ENCODE measurements at places on chromosomes 13 and 19.

DNA sequence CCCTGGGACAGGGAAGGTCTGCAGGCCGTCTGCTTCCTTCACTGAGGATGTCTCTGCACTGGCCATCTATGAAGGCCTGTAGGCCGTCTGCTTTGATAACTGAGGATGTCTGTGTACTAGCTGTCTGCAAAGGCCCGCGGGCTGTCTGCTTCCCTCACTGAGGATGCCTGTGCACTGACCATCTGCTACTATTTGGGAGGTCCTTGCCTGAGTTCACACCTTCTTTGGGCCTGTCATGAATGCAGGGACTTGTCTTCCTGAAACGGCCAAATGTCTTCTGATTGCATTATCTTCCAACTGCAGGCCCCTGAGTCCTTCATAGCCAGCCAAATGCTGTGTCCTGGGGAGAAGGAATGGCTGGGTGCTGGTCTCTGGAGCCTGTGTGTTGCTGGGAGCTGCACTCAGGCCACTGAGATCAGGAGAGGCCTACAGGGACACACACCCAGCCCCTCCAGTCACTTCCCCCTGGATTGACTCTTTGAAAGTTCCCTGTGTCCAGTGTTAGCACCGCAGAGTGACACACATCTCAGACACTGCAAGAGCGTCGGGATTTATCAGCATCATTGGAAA, 72.9 kb downstream of the TEX29 start:
- no peak for DNase-seq

- no peak for DNase-seq
Measured at GRCh38 chr19:11005521-11005920, 44.7 kb downstream of the SMARCA4 start.

DNA sequence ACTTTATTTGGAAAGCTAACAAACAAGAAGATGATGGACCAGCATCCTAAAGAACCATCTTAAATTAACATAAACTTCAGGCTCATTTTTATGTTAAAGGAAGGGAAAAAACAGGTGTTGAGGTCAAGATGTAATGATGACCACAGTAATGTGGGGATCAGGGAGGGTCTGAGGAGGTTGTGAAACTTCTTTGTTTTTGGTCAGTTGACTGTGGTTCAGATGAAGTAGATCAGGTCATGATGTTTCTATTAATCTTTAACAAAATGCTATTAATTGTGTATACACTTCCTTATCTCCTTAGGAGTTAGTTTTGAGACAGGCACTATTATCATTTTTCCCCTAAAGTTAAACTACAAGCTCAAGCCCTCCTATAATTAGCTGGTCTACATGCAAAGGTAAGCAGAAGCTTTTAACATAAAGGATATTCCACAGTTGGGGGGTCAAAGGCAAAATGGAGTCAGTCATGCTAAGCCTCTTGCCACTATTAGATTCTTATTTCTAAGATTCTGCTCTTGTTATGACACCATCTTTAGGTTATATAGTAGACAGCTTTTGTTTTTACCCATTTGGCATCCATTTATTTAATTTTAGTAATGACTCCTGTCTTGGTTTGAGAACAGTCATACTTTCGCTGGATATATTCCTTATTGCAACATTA, 800.1 kb upstream of the PCDH9 start:
- DNase-seq: no peak

GRCh38 chr13:43787997-43788396, 1.2 kb upstream of the ENOX1 start:
- no peak for DNase-seq

DNA sequence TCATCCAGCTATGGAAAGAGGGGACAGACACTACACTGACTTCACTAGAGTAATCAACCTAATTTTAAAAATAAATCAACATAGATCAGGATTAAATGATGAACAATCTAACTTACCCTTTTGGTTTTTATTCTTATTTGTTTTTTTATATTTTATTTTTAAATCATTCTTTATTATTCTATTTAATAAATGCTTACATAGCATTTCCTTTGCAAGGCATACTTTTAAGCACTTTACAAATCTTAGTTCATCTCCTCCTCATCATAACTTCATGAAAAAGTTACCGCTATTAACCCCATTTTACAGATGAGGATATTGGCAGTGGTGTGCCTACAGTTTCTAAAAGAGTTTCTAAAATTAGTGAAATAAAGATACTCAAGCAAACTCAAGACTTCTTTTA, 380.6 kb downstream of the TBC1D4 start:
- no peak for DNase-seq

Measured in cortex of kidney (tissue), 1 donor.